GM03348 (cell line): ENCODE measurements at places on chromosomes 13 and 19.
A peak's percentile ranks its signal among the peaks of the same experiment; 100 is the strongest.

GRCh38 chr13:24233351-24233901 lies 72.9 kb downstream of the SPATA13 start:
- peak; percentile 40 for DNase-seq

DNA sequence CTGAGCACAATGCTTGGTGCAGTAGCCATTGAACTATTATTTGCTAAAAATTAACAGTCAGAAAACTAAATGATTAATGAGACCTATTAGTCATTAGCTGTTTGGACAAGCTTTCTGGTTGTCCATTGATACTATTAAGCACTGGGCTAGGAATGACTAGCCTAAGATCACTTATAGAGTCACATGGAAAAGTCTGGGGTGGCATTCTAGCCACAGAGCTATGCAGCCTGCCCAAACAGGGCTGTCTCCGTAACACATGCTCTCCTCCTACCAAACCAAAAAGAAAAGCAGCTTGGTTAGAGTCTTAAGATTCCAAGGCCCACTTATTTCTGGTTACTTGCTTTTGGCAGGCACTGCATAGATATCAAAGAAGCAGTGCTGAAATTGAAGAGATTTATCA lies 193.5 kb upstream of the NBEA start:
- DNase-seq = no peak

DNA sequence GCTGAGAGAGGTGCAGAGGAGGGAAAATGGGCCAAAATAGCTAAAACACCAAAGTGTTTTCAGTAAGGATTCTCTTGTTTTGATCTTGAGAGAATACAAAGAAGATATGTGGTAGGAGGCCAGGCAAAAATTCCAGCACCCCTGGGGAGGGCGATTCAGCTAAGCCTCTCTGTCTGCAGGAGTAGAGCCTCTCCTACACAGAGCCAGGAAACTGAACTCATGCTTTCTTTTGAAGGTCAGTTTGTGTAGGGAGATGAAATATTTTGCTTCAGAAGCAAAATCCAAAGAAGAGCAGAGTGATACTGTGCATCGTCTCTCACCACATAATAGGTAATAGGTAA lies 565.0 kb downstream of the FGF9 start:
- peak; percentile 20 for DNase-seq

DNA sequence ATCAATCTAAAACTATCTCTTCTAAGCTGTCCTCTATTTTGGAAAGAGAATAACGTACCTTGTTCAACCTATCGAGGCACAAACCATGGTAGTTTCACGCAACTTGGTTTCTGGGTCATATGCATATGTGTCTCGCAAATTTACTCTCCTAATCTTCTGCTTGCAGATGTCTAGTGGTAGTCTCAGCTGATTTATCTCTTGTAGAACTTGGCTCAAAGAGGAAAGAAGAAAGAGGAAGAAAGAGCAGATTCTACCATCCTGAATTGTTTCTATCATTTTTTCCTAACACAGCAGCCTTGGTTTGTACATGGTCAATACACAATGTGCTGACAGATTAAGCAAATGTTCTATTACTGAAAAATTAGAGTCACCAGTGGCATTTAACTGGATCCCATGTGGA lies 282.3 kb downstream of the SPRY2 start:
- no peak for DNase-seq

DNA sequence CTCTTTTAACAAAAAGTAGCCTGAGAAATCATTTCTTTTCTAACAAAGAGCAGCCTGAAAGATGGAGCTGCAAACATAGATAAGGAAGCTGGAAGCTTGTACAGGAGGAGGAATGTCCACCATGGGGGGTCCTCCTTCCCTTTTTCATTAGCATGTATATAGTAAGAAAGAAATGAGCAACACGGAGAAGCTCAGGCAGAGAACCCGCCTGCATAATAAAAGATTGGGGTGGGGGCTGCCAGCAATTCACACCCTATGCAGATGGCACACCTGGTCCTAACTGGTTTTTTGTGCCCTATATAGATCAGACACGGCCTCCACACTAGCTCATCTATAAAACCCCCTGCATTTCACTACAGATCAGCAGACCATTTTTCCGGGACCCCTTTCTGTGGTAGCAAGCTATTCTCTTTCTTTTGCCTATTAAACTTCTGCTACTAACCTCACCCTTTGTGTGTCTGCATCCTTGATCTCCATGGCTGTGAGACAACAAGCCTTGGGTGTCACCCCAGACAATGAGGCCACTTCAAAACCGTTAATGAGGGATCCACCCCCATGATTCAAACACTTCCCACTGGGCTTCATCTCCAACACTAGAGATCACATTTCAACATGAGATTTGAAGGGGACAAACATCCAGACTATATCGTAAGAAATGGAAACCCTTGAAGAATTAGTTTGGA lies 167.5 kb upstream of the FREM2 start:
- DNase-seq = no peak

DNA sequence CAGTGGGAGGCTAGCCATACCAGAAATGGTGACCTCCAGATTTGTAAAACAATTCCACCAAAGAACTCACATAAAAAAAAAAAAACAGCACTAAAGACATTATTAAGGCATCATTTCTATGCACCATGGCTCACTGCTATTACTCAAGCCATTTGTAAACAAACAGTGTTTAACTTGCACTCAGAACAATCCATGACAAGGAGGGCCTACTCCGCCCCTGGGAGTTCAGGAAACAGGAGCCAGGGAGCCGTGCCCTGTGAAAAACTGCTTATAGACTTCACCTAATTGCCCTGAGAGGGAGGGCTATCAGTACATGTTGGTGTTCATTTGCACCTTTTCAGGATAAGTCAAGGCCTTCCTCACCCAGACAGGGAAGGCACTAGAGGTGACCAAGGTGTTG lies 103.2 kb downstream of the ZNF429 start:
- DNase-seq = no peak

GRCh38 chr19:15829306-15829698 lies 13.8 kb upstream of the OR10H1 start:
- DNase-seq = no peak

- DNase-seq = peak; percentile 23
Measured at GRCh38 chr13:47190696-47191305, 293.9 kb upstream of the HTR2A start.

DNA sequence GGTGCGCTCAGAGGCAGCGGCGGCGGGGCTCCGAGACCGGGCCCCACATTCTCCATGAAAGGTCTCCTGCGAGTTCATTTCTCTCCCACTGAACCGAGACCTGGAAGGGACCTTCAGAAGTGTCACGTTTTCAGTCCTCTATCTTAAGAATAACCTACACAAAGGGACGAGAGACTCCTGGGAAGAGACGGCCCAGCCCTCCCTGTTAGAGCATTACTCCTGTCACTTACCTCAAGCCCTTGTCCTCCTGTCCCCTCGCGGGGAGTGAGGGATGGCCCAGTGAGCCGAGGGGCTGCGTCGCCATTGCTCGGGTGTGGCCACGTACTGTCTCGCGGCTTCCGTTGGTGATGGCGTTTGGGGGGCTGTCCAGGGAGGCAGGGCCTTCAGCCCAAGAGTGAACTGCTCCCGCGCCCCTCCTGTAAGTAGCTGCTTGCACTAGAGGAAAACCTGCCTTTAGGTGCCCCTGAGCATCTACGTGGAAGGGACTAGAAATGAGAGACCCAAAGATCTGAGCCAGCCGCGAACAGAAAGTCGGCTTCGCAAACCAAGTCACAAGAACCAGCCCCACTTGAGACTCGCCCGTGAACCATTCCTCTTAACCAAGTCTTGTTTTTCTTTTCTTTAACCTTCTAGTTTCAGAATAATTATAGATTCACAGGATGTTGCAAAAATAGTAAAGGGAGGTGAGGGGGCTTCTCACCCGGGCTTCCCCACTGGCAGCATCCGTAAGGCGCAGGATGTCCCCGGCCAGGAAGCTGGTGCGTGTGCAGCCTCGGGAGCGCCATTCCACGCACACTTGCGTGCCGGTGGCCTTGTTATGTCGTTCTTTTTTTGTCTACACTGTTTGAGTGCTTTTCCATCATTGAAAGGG lies 21.1 kb upstream of the NDUFS7 start:
- DNase-seq = no peak

DNA sequence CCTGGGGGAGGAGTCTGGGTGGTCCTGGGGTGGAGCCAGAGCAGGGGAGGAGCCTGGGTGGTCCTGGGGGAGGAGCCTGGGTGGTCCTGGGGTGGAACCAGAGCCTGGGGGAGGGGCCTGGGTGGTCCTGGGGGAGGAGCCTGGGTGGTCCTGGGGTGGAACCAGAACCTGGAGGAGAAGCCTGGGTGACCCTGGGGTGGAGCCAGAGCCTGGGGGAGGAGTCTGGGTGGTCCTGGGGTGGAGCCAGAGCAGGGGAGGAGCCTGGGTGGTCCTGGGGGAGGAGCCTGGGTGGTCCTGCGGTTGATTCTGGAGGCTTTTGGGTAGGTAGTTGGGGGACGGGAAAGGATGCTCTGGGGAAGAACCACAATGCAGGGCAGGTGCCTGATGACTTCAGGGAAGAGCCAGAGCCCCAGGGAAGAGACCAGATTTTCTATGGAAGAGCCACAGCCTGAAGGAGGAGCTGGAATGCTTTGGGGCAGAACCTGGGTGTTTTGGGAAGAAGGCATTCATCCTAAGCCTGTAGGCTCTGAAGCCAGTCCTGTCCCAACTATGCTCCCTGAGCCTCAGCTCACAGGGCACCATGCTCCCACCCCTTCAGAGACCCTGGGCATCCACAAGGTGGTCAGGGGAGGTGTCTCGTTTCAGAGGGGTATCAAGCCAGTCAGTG lies 15.0 kb downstream of the MRPS12 start:
- no peak for DNase-seq

- no peak for DNase-seq
Measured at GRCh38 chr13:94813920-94814475, 101.7 kb upstream of the SOX21 start.

GRCh38 chr13:72074663-72075062 lies 207.7 kb upstream of the DACH1 start:
- DNase-seq = no peak

- DNase-seq = peak; percentile 81
Measured at GRCh38 chr13:46296921-46297320, 85.2 kb downstream of the LRRC63 start.

DNA sequence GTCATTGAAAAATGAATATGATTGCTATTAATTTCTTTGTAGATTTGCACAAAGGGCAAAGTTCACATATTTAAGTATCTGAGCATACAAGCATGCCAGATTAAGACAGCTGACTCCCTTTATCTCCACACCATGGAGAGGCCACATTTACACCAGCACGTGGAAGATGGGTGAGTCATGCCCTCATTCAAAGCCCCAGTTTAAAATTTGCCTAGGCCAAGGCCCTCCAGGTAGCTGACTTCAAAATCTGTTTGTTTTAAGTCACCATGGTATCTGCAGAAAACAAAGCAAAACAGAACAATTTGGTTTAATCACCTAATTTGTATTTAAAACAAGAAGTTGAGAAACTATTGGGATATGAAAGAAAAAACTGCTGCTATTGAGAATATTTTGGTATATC lies 109.2 kb downstream of the ESD start:
- no peak for DNase-seq

GRCh38 chr13:113001241-113002140 lies 32.5 kb downstream of the MCF2L start:
- DNase-seq = no peak

GRCh38 chr13:80030491-80030890 lies 310.4 kb downstream of the SPRY2 start:
- no peak for DNase-seq

GRCh38 chr19:38819231-38819920 lies 6.6 kb upstream of the LGALS4 start:
- DNase-seq = no peak

DNA sequence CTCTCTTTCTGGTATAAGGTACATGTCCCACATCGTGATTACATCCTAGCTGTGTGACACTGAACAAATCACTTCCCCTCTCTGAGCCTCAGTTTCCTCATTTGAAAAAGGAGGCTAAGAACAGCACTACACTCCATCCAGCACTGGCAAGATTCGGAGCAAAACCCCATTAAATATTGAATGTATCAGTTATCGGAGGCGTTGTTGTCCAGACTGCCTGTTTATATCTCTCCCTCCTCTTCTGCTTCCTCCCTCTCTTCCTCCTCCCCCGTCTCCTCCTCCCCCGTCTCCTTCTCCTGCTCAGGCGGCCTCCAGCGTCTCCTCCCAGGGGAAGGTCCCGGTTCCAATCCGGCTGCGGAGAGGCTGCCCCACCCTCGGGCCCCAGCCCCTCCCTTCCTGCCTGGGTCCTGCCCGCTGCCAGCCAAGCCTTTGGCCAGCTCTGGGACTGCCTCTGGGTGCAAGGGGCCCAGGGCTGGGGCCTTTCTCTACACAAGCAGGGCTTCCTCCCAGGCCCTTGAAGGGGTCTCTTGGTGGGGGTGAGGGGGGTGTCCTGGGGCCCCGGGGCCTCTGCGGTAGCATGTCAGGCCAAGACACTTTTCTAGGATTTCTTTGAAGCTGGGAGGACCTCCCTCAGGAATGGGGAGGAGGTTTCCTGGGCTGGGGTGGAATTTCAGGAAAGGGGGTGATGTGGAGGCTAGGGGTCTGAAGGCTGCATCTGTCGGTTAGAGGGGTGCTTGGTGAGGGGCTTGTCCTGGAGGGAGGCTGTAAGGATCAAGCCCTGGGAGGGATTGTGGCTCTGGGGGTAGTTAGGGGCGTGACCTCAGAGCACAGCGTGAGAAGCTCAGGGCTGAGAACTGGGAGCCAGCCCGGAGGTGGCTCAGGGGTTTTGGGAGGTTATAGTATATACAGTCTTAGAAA lies 1.9 kb downstream of the RRAS start:
- peak; percentile 94 for DNase-seq

DNA sequence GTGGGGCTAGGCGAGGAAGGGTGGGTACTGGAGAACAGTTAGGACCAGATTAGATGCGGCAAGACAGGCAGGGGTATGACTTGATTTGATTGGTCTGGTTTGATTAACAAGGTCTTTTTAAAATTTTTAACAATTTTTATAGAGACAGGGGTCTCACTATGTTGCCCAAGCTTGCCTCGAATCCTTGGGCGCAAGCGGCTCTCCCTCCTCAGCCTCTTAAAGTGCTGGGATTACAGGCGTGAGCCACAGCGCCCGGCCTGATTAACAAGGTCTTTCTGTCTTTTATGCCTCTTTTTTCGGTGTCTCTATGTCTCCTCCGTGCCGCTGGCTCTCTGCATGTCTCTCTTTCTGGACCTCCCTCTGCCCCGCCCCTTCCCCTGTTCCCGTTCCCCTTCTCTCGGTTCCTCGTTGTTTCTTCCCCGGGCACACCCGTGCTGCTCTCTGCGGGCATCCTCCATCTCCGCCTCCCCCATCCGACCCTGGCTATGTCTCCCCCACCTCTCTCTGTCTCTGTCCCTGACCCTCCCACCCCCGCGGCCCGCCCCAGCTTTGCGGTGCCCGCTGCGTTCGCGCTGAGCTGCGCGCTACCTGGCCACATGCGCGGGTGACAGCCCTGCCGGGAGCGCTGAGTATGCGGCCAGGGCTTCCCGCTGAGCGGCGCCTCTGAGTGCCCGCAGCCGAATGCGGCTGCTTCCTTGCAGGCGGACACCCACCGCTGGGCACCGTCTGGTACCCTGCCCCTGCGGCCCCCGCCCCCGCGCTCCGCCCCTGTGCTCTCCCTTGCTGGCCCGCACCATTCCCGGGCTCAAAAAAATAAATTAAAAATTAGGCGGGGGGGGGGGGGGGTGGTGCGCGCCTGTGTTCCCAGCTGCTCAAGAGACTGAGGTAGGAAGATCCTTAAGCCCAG lies 8.1 kb upstream of the SDHAF1 start:
- DNase-seq = peak; percentile 33
